ENCODE measurements at places on chromosomes 3 and 15.

- no peak for DNase-seq
Observed at GRCh38 chr3:20401253-20401652, 215.2 kb upstream of the SGO1 start.

DNA sequence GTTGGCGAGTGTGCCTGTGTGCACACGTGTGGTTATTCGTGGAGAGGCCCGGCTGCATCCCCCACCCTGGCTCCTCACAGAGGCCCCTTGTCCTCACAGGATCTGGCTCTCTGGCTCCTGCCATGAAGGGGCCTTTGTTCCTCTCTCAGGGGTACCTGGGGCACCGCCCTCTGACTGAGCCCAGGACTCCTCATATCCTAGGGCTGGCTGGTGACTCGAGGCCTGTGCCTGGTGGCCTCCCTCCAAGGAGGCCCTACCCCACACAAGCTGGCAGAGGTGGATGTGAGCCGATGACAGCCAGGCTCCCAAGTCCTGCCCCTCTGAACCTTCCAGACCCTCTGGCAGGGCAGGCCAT lies 10.0 kb downstream of the PRKCD start:
- no peak for DNase-seq

- DNase-seq = no peak
Observed at GRCh38 chr3:140148824-140149390, 213.9 kb downstream of the CLSTN2 start.

DNA sequence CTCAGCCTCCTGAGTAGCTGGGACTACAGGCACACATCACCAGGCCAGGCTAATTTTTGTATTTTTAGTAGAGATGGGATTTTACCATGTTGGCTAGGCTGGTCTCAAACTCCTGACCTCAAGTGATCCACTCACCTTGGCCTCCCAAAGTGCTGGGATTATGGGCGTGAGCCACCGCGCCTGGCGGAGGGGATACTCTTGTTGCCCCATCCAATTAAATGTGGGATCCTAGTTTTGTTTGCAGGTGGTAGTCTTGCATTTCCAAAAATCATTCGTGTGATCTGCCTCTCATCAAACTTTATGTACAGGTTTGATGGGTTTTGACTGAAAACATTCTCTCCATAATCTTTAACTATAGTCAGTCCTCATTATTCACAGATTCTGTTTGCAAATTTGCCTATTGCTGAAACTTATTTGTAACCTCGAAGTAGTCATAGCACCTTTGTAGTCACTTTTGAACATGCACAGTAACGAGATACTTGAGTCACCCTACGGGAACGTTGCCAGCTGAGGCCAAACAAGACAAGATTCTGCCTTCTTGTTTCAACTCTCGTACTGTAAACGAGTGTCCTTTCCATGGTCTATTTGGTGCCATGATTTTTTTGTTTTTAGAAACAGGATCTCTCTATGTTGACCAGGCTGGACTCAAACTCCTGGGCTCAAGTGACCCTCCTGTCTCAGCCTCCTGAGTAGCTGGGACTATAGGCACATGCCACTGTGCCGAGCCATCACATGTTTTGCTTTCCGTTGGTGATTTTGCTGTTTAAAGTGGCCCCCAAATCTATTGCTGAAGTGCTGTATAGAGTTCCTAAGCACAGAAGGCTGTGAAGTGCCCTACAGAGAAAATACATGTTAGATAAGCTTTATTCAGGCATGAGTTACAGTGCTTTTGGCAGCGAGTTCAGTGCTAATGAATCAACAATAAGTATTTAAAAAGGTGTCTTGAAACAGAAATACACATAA lies 8.1 kb upstream of the MAPK6 start:
- no peak for DNase-seq

DNA sequence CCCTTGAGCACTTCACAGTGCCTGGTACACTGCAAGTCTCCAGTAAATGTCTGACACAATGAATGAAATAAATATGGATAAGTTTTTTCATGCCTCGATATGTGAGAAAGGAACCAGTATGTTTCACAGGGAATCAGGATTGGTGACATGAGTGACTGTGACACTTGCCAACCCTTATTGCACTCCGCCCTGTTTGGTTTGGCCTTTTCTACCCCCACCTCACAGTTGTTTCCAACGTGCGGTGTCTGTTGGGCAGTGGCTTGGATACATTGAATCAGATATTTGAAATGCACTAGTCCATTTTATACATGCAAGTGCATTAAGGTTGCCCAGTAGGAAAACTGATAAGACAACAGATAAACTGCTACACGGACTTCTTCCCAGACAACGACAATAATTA lies 2.0 kb downstream of the NPHP3 start:
- DNase-seq = no peak

GRCh38 chr3:195578565-195578964 lies 5.2 kb downstream of the APOD start:
- no peak for DNase-seq

DNA sequence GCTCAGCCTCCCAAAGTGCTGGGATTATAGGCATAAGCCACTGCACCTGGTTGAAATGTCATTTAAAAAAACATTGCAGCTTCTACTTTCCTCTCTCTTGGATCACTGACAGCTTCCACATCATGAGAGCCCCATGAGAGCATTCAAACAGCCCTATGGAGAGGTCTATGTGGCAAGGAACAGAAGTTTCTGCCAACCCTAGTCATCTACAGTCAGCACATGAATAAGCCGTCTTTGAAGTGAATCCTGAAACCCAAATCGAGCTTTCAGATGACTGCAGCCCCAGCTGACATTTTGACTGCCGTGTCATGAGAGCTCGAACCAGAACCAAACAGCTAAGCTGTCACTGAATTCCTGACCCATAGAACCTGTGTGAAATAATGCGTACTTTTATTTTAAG lies 39.8 kb downstream of the CD200R1L start:
- DNase-seq = no peak

GRCh38 chr3:156575641-156576040 lies 20.7 kb upstream of the SSR3 start:
- no peak for DNase-seq

- DNase-seq = no peak
Observed at GRCh38 chr3:102354818-102355515, 79.8 kb upstream of the ZPLD1 start.

All from NCI-H187 (cell line).